HEK293T (cell line): ENCODE measurements at places on chromosomes 5 and 9.

GRCh38 chr9:121604654-121605053 lies 46.8 kb upstream of the DAB2IP start:
- DNase-seq: no peak

- DNase-seq: no peak
Observed at GRCh38 chr5:141640051-141640415, 3.2 kb downstream of the RELL2 start.

DNA sequence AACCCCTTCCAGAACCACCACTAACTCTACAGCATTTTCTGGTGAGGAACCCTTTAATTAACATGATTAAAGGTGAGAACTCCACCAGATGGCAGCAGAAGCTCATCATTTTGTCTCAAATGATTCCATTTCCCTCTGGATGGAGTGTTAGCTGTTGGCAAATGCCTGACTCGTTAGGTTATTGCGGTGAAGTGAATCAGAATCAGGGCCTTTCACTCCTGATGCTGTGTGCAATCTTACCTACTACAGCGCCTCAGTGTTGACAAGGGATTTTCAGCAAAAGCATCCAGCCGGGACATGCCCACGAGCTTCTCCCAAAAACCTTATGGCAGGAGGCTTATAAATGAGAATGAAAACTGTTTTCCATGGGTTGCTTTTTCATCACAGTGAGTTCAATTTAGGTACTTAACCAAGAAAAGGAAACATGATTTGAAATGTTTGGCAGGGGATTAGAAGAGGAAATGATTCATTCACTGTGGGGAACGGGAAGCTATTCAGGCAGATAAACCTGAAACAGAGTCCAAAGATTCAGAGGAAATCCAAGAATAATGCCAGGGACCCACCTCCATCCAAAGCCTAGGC lies 48.0 kb upstream of the CAST start:
- peak; percentile 66 for DNase-seq

GRCh38 chr9:37187713-37188439 lies 67.5 kb downstream of the ZCCHC7 start:
- no peak for DNase-seq

DNA sequence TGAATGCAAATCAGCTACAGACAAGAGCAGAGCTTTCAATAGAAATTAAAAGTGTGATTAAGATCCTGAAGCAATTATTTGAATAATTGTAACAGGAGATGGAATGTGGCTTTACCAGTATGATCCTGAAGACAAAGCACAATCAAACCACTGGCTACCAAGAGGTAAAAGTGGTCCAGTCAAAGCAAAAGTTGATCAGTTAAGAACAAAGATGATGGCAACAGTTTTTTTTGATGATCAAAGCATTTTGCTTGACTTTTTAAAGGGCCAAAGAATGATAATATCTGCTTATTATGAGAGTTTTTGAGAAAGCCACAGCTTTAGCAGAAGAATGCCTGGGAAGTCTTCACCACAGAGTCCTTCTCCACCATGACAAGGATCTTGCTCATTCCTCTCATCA lies 409.2 kb downstream of the CSNK1G3 start:
- no peak for DNase-seq
